Endothelial cell (in vitro differentiated cells): ENCODE measurements at places on chromosomes 3 and 15.

DNA sequence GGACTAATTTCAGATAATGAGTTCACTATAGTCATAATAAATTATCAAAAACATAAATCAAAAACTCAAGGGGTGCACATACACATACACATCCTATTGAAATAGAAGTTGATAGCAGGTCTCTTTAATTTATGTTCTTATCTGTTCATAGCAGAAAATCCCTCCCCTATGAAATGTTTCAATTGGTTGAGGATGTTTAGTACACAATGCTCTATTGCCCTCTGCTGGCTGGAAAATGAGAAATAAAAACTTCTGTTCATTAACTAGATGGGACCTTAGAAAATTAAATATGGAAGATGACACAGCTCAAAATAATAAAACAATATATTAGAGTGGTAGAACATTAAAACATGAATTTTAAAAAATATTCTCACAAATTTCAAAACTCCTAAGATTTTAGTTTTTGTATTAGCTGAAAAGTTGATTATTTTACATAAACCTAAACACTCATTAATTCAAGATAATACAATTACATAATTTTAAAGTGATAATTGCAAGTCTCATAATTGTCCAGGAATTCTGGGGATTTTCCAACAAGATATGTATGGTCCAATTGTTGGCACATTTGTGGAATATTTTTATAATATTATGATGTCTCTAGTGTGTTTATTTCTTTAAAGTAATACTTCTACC lies 735.0 kb downstream of the ROBO1 start:
- H3K27ac ChIP-seq, result no peak overlapping the region
- H3K27me3 ChIP-seq, result no peaks in the 10 kb centered on the region
- peak; percentile 22 for DNase-seq
- H3K4me3 ChIP-seq, result no peak overlapping the region
- no peaks in the 10 kb centered on the region for H3K4me1 ChIP-seq
- no peaks in the 10 kb centered on the region for H3K36me3 ChIP-seq

DNA sequence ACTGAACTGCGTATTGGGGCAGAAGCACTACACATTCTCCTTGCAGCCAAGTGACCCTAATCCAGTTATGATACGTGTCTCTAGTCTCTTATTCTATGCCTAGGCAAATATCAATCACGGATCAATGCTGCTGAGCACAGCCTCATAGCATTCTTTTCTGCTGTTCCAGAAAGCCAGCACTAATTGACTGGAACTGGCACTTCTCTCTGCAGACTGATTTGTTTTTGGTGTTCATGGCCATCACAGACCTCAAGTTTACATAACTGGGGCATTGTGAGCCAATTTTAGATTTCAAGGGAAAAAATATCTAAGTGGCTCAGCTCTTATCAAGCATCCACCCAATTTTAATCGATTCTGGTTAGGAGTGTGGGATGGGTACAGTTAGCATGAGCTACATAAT lies 37.9 kb downstream of the GLDN start:
- no peak overlapping the region for H3K4me3 ChIP-seq
- DNase-seq, result no peak
- peaks cover 10% of the 10 kb centered on the region for H3K4me1 ChIP-seq
- no peaks in the 10 kb centered on the region for H3K27me3 ChIP-seq

- H3K27ac ChIP-seq, result no peak overlapping the region
- peaks cover 16% of the 10 kb centered on the region for H3K27me3 ChIP-seq
- H3K36me3 ChIP-seq, result peaks cover 4% of the 10 kb centered on the region
- peaks cover 8% of the 10 kb centered on the region for H3K4me1 ChIP-seq
Observed at GRCh38 chr15:40512440-40512839, 41.7 kb downstream of the CHST14 start.

GRCh38 chr3:10933470-10933804 lies 59.1 kb upstream of the SLC6A1 start:
- H3K4me1 ChIP-seq, result no peaks in the 10 kb centered on the region
- DNase-seq, result no peak
- H3K36me3 ChIP-seq, result no peaks in the 10 kb centered on the region
- peaks cover 3% of the 10 kb centered on the region for H3K27me3 ChIP-seq

DNA sequence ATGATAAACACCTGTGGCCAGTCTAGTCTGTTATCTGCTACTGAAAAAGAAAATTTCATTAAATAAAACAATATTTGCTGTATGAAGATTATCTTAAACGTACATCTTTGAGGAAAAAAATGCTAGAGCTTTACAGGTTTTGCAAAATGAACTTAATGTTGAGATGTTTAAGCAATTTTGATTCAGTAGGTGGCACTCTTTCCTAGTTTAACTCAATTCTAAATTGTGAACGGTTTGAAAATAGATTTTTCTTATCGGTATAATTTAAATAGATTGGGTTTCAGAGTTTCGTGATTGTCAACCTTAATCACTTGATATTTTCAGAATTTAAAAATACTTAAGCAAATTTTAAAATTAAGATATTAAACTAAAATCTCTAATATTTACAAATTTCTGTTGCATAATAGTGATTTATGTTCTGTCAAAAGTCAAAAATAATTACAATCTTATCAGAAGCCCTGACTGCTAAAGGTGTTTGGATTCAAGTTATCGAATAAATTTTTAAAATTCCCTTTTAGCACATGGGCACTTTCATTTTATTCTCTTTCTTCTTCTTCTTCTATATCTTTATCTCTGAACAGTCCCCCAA lies 7.0 kb upstream of the RNF111 start:
- DNase-seq, result no peak
- no peak overlapping the region for H3K4me3 ChIP-seq
- H3K4me1 ChIP-seq, result no peaks in the 10 kb centered on the region
- no peak overlapping the region for H3K27ac ChIP-seq
- no peaks in the 10 kb centered on the region for H3K36me3 ChIP-seq
- no peaks in the 10 kb centered on the region for H3K27me3 ChIP-seq

- DNase-seq, result no peak
- no peak overlapping the region for H3K27ac ChIP-seq
- H3K27me3 ChIP-seq, result no peaks in the 10 kb centered on the region
- no peaks in the 10 kb centered on the region for H3K4me1 ChIP-seq
Observed at GRCh38 chr3:20837676-20838302, 651.8 kb upstream of the SGO1 start.

DNA sequence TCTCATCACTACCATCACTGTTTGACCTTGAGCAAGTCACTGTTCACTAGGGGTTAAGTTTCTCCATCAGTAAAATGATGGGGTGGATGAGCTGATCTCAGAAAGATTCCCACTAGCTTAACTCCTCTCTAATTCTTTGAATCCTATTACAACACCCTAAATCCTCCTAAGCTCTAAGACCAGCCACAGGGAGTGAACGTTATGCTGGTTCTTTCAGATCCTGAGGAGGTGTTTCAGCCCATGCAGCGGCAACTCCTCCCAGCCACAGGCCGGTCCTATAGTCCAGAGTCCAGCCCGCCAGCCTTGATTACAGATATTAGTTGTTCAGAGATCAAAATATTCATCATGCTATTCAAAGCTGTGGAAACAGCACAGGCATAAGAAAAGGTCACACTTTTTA lies 15.1 kb downstream of the MB21D2 start:
- no peak overlapping the region for H3K27ac ChIP-seq
- DNase-seq, result no peak
- H3K4me3 ChIP-seq, result no peak overlapping the region
- no peaks in the 10 kb centered on the region for H3K4me1 ChIP-seq

DNA sequence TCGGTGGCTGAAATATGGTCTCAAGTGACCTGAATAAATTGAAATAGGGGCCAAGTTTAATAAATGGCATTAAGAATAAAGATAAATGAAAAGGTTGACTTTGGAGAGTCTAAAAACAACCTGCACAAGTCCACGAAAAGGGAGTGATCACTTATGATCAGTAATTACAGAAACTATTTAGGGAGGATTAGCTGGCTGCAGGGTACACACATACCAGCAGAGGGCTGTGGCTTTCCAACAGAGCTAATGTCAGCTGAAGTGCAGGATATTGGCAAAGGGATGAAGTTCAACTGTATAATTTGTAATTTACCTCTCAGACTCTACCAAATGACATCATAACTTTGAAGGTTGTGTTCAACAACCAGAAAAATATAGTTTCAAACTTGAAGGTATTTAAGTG lies 86.8 kb downstream of the SYNPR start:
- no peak overlapping the region for H3K27ac ChIP-seq
- peaks cover 3% of the 10 kb centered on the region for H3K27me3 ChIP-seq
- no peaks in the 10 kb centered on the region for H3K4me1 ChIP-seq
- no peaks in the 10 kb centered on the region for H3K36me3 ChIP-seq
- DNase-seq, result peak; percentile 38

DNA sequence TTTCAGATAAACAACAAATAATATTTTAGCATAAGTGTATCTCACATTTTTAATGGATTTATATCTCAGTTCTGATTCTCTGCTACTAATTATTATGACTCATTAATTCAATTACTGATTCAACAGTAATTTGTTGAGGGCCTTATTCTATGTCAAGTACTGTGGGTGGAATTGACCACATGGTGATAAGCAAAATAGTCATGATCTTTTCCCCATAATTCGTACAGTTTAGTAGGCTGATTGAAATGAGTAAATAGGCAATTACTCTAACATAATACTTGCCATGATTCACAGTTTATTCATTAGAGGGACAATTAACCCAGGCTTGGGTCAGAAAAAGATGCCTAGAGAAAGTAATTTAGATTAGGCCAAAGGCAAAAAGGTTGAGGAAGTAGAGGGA lies 60.9 kb upstream of the SLC4A7 start:
- no peaks in the 10 kb centered on the region for H3K27me3 ChIP-seq
- H3K36me3 ChIP-seq, result no peaks in the 10 kb centered on the region
- no peak for DNase-seq
- H3K4me3 ChIP-seq, result no peak overlapping the region
- H3K4me1 ChIP-seq, result no peaks in the 10 kb centered on the region

- H3K27ac ChIP-seq, result peak overlapping the region; percentile 57
- peak overlapping the region; percentile 92 for H3K4me3 ChIP-seq
- H3K27me3 ChIP-seq, result peaks cover 16% of the 10 kb centered on the region
- peaks cover 67% of the 10 kb centered on the region for H3K4me1 ChIP-seq
- H3K36me3 ChIP-seq, result peaks cover 17% of the 10 kb centered on the region
Observed at GRCh38 chr15:41559239-41559782, 299 bp downstream of the TYRO3 start.

DNA sequence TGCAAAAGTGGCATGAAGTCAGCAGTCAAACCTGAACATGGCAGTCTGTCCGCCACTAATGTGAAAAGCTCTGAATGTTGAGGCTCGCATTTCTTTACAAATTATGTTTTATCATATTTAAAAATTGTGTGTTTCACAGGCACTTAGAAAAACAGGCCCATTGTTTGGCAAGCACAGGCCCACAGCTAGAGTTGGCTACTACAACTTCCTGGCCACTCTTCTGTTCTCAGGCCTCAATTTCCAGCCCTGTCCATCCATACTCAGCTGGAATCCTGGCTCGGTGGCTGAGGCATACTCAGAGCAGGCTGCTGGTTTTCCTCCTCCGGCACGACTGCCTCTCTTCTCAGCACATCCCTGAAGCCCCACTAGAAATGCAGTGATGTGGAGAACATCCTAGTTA lies 44.3 kb downstream of the C2CD4B start:
- no peak overlapping the region for H3K27ac ChIP-seq
- peaks cover 66% of the 10 kb centered on the region for H3K4me1 ChIP-seq
- H3K4me3 ChIP-seq, result no peak overlapping the region
- peaks cover 5% of the 10 kb centered on the region for H3K27me3 ChIP-seq

DNA sequence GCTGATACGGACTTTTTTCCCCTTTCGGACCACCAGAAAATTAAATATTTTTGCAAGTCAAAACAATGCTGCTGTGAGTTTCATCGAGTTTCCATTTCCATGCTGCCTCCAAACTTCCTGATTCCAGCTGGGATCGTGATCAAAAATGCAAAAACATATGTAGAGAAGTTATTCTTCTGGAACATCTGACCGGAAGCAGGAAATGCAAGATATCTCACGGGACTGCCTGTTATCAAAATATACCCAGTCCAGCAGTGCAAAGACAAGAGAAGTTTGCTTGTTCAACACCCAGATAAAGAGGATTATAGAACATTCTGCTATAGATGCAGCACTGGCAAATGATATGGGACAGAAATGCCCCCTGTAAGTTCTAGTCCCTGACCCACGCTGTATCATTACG lies 726.7 kb upstream of the NR2F2 start:
- no peaks in the 10 kb centered on the region for H3K27me3 ChIP-seq
- no peak overlapping the region for H3K4me3 ChIP-seq
- peak overlapping the region; percentile 52 for H3K27ac ChIP-seq
- H3K36me3 ChIP-seq, result no peaks in the 10 kb centered on the region
- peaks cover 6% of the 10 kb centered on the region for H3K4me1 ChIP-seq

DNA sequence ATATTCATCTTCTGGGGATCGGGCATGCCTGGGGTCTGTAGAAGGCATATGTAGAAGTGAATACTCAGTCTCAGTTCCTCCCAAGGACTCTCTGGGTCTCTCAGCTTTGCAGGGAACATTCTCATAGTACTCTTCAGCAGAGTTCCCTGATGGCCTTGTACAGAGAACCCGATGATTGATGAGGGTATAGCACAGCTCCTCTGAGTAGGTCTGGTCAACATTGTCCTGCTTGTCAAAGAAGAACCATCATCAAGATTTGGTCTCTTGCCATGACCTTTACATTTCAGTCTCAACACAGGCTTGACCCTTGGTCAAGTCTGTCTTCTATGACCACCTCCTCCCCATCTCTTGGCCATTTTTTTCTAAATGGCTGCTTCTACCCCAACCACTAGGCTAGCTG lies 9.5 kb downstream of the GCSAM start:
- no peaks in the 10 kb centered on the region for H3K27me3 ChIP-seq
- no peak overlapping the region for H3K4me3 ChIP-seq
- peaks cover 31% of the 10 kb centered on the region for H3K4me1 ChIP-seq
- no peaks in the 10 kb centered on the region for H3K36me3 ChIP-seq
- DNase-seq, result no peak

DNA sequence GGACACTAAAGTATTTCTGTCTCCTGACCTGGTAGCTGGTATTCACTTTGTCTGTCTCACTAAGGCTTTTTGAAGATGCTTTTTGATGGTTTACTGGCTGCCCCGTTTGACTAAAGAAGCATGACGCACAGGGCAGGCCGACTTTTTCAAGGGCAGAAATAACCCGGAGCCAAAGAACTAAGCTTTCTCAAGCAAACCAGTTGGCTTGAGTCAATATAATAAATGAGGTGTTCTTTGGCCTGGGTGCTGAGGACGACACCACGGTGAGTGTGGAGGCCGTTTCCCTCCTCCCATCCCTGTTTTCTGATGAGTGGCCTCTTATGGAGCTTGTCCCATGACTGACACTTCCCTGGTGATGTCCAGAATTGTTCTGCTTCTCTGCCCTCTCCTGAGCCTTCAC lies 220.9 kb downstream of the ITPR1 start:
- no peaks in the 10 kb centered on the region for H3K27me3 ChIP-seq
- H3K4me3 ChIP-seq, result no peak overlapping the region
- DNase-seq, result no peak
- H3K36me3 ChIP-seq, result peaks cover 31% of the 10 kb centered on the region
- no peak overlapping the region for H3K27ac ChIP-seq
- no peaks in the 10 kb centered on the region for H3K4me1 ChIP-seq
